ENCODE measurements at places on chromosomes 3 and 15. TPM values are rescaled to one million over a fixed set of nuclear protein-coding genes. Genes with fewer than 3 reads are reported as not detected.
A peak's percentile ranks its signal among the peaks of the same experiment; 100 is the strongest.

DNA sequence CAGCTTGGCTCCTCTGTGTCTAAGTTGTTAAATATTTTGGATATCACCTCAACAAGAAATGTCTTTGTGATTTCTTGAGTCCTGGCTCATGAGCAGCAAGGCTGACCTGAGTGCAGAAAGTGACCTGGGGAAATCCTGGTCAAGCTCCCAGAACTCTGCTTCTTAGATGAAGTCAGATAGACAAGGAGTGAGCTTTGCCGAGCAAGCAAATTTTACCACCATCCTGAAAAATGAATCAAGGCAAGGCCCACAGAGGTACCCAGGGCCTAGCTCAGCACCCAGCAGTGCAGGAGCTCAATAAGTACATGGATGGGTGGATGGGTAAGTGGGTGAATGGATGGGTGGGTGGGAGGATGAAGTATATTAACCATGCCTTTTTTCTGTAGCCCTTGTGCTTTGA lies 291.8 kb downstream of the UACA start:
- H3K4me3 ChIP-seq = no peak overlapping the region
- no peaks in the 10 kb centered on the region for H3K27me3 ChIP-seq
- no peak overlapping the region for H3K27ac ChIP-seq
- DNase-seq = no peak
- H3K4me1 ChIP-seq = no peaks in the 10 kb centered on the region
- H3K36me3 ChIP-seq = no peaks in the 10 kb centered on the region

DNA sequence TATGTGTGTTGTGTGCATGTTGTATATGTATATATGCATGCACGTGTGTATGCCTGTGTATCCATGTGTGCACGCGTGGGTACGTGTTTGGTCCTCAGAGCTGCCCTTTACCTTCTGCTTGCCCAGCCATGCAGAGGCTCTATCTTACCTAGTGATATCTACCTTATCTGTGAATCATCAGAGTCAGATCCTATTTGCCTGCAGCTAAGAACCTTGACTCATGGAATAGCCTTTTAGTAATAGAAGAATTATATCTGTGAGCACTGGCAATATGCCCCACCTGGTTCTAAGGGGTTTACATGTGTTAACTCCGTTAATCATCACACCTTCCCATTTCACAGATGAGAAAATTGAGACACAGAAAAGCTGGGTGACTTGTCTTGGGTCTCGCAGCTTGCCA lies 11.0 kb downstream of the PGPEP1L start:
- H3K27ac ChIP-seq = no peak overlapping the region
- no peak overlapping the region for H3K4me3 ChIP-seq
- H3K4me1 ChIP-seq = no peaks in the 10 kb centered on the region
- no peaks in the 10 kb centered on the region for H3K27me3 ChIP-seq
- no peaks in the 10 kb centered on the region for H3K36me3 ChIP-seq

DNA sequence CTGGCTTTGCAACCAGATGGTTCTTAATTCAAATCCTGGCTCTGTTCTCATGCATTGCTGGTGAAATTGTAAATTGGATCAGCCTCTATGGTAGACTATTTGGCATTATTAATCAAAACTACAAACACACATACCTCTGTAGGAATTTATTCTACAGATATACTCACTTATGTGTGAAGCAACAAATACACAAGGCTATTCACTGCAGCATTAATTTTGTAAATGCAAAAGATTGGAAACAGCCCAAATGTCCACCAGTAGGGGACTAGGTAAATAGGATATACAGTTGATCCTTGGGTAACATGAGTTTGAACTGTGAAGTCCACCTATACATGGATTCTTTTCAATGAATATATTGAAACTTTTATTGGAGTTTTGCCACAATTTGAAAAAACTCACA lies 29.5 kb upstream of the LCTL start:
- H3K27me3 ChIP-seq = no peaks in the 10 kb centered on the region
- H3K27ac ChIP-seq = no peak overlapping the region
- no peak for DNase-seq

DNA sequence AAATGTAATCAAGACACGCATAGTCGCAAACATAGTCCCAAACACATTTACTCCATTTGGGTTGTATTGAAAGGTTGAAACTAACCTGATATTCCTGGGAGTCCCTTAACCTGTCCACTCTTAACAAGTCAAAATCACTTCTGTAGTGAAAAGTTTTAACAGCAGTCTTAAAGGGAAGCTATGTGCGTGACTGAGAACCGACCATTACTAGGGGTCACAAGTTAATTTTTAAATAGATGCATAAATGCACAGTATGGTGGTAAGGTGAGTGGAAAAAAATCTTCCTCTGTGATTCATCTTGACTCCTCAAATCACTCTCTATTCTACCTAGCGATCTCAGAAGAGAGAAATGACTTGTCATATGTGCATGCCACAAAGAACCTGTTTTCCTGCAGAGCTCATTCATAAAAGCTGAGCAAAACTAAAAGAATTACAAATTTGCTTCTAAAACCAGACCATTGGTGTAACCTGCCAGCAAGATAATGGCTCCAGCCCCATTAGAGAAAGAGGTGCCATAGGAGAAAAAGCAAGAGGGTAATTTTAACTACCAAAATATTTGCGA lies 4.8 kb downstream of the GPR15 start:
- no peak overlapping the region for H3K4me3 ChIP-seq
- H3K27me3 ChIP-seq = no peaks in the 10 kb centered on the region
- no peaks in the 10 kb centered on the region for H3K36me3 ChIP-seq
- no peaks in the 10 kb centered on the region for H3K4me1 ChIP-seq
- DNase-seq = no peak
- no peak overlapping the region for H3K27ac ChIP-seq

DNA sequence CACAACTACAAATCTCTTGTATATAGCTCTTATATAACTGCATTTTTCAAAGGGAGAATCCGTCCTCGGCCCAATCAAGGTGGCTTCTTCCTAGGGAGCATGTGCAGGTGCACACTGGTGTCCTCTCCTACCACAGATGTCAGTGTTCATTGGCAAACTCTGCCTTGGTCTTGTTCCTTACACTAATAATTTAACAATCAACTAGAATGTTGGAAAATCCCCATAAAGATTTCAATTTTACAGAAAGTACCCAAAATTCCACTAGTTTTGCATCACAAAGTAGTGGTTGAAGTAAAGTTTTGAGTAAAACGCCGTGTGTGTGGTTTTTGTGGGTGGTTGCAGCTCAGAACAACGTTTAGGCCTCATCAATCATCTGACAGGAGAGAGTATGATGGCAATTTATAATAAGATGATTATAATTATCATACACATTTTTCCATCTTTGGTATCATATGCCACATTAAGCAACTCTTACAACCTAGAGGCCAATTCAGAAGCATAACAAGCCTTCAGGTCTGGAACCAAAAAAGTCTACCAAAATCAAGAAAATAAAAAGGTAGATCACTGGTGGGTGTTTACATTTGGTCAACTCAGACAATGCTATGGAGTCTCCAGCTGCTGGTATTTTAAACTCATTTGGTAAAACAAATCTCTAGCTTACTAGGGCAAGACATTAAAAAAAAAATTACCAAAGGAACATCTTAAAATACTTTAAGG lies 128.9 kb upstream of the BHLHE40 start:
- no peak overlapping the region for H3K4me3 ChIP-seq
- H3K4me1 ChIP-seq = peaks cover 14% of the 10 kb centered on the region
- H3K27ac ChIP-seq = peak overlapping the region; percentile 2
- no peaks in the 10 kb centered on the region for H3K36me3 ChIP-seq

GRCh38 chr3:20808864-20809263 lies 622.9 kb upstream of the SGO1 start:
- H3K27me3 ChIP-seq = no peaks in the 10 kb centered on the region
- H3K4me3 ChIP-seq = no peak overlapping the region
- H3K36me3 ChIP-seq = no peaks in the 10 kb centered on the region

DNA sequence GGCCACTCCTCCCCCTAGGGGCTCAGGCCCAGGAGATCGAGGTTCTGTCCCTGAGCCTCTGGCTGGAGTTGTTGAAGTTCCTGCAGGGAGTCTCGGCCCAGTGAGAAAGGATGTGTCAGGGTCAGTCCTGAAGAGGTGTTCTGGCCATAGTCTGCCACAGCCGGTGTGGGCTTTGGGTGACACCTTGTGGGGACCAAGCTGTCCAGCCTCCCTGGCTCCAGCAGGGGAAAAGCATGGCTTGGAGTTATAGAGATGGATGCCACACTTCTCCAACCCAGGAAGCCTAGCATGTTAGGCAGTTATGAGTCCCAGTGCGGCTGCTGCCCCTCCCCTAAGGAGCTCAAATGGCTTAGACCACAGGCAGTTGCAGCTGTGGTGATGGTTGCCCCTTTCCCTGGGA lies 945.6 kb upstream of the GBE1 start:
- H3K4me1 ChIP-seq = no peaks in the 10 kb centered on the region
- no peak for DNase-seq
- H3K27ac ChIP-seq = no peak overlapping the region
- H3K4me3 ChIP-seq = no peak overlapping the region

DNA sequence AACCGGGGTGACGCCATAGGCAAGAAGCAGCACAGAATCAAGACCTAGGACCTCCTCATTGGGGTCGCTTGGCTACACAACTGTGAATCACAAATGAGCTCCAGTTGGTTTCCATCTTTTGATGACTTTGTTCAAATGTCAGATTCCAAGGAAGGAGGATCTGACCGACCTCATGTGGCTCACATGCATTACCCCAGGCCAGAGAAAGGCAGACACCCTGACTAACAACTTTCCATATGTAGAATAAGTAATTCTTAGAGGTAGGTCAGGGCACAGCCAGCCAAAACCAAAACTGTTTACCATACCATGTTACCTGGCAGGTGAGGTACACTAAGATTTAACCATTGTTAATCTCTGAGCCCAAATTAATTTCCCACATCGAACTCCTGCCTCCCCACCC lies 96.5 kb downstream of the CCNL1 start:
- no peak overlapping the region for H3K27ac ChIP-seq
- no peak for DNase-seq
- peaks cover 7% of the 10 kb centered on the region for H3K4me1 ChIP-seq
- no peak overlapping the region for H3K4me3 ChIP-seq
- no peaks in the 10 kb centered on the region for H3K36me3 ChIP-seq

- no peak for DNase-seq
- H3K27me3 ChIP-seq = no peaks in the 10 kb centered on the region
Observed at GRCh38 chr3:20546636-20547035, 360.6 kb upstream of the SGO1 start.

- no peaks in the 10 kb centered on the region for H3K4me1 ChIP-seq
- DNase-seq = no peak
- H3K36me3 ChIP-seq = no peaks in the 10 kb centered on the region
- no peak overlapping the region for H3K27ac ChIP-seq
Observed at GRCh38 chr3:111593666-111594065, 1.5 kb downstream of the ZBED2 start.

DNA sequence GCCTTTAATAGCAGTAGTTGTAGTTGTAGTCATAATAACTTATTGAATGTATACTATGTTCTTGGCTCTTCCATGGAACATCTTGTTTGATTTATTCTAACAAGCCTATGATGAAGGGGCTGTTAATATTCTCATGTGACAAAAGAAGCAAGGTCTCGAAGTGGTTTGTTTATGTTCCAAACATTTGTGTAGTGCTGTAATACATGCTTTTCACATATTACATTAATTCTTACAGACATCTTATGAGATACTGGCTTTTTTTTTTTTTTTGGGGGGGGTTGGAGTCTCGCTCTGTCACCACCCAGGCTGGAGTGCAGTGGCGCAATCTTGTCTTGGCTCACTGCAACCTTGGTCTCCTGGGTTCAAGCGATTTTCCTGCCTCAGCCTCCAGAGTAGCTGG lies 252.3 kb downstream of the PTPRG start:
- H3K27me3 ChIP-seq = no peaks in the 10 kb centered on the region
- peaks cover 23% of the 10 kb centered on the region for H3K4me1 ChIP-seq
- no peak for DNase-seq

The GPR176 gene
- total RNA-seq = 2.5 TPM

The VIPR1 gene
- 259 TPM for total RNA-seq

The SHC4 gene
- 0.96 TPM for total RNA-seq

The TRPC1 gene
- 4.1 TPM for total RNA-seq

The GPR27 gene
- not detected for total RNA-seq

The STAB1 gene
- 42.6 TPM for total RNA-seq

The ZIC4 gene
- total RNA-seq = not detected

The MOBP gene
- total RNA-seq = 5.2 TPM

The RBP2 gene
- total RNA-seq = not detected
